ENCODE measurements at places on chromosomes 6 and 20.

GRCh38 chr20:38829296-38829875 is 23.9 kb downstream of the PPP1R16B start:
- DNase-seq = no peak

DNA sequence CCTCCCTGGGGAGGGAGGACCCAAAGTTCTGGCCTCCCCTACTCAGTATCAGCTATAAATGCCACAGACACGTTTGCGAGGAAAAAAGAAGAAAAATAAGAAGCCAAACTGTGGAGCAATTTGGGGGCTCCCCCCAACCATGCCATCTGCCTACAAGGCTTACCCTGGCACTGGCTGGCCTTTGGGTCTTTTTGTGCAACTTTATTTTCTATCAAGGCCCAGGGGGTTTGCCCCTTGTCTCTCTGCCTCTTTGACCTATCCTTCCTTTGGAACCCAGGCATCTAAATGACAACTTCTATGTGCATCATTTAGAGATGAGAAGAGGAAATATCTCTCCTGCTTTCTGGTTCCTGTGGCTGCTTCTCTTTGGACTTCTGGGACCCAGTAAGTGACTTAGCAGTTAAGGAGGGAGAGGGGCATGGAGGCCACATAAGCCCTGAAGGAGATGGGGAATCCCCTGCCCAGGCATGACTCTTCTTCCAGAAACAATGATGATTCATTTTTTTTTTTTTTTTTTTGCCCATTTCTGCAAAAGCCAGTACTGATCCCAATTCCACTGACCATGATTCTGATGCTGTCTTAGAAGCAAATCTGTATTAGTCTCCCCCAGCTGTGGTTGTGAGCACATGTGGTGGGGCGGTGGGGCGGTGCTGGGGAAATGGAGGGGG is at the start of gene MUC22:
TSS of gene MUC22 (plus strand) at position 82 of the 668 bp plus-strand sequence. CDS start at position 315, 233 bp downstream.
- no peak for DNase-seq

DNA sequence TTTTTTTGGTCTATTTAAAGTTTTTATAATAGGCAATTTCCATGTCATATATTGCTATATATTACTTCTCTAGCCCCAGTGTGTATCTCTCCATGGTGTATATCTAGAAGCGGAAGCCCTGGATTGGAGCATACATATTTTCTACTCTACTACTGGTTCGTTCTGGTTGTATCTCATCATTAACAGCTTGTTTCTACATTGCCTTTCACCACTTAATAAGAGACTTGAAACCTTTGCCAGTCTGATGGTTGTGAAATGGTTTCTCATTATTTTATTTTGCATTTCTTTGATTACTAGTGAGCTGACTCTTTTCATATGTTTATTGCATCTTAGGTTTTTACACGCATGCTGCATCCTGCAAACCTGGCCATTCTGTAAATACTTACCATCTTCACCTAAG is 3.6 kb downstream of the DSTN start:
- no peak for DNase-seq

DNA sequence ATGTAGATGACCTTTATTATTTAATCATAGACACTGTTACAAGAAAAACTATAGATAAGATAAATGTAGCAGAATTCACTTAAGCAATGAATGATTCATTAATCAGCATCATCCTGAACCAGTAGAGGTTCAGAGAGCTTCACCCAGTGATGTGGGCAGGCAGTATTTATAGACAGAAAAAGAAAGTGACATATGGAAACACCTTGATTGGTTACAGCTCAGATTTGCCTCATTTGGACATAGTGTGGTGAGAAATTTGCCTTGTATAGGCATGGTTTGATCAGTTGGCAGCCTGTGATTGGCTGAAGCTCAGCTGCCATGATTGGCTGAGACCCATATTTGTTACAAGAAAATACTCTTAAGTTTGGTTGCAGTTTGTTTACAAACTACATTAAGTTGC is 4.6 kb downstream of the C6orf58 start:
- DNase-seq = no peak

GRCh38 chr6:166660157-166660688 is 33.2 kb upstream of the RPS6KA2 start:
- DNase-seq = no peak

- no peak for DNase-seq
These were observed 130.0 kb downstream of the DLL1 start for GRCh38 chr6:170160628-170161611.

GRCh38 chr6:89251170-89251569 is 34.0 kb upstream of the GABRR1 start:
- DNase-seq = no peak

DNA sequence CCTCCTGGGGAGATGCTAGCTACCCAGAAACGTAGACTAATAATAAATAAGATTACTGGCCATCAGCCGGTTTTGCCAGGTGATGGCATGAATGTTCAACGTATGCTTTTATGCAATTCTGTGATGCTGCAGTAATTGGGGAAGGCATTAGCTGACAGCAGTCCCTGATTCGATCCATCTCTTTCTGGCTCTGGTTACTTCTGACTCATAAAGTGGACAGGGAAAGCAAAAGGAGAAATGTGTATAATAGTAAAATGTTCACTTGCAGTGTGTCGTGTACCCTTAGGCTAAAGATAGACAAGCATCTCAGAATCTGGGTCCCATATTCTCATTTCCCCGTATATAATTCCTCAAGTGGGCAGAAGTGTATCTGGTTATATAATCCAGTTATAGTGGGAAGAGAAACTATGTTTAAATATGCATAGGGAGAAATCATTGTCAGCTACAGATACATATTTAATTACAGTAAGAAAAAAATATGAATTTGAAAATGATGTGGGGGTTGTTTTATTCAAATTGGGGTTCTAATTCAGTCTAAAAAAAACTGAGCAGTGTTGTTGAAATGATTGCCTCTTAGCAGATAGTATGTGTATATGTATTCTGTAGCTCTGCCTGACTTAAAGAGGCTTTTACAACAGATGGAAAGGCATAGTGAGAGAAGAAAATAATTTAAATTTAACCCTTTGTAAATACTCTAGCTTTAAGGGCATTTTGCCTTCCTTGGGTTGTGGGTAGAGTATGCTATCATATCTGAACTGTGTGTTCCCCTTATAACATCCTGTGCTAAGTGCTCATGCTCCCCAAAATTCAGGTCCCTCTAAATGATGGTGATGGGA is 40.6 kb downstream of the DOK5 start:
- DNase-seq = no peak

DNA sequence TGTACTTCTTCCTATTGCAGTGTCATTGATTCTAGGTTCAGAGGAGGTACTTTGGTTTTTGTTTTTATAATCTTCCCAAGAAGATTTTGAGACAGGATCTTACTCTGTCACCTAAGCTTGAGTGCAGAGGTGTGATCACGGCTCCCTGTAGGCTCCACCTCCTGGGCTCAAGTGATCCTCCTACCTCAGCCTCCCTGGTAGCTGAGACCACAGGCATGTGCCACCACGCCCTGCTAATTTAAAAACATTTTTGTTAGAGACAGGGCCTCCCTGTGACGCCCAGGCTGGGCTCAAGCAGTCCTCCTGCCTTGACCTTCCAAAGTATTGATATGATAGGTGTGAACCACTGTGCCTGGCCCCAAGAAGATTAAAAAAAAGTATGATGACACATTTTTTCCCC is 3.4 kb upstream of the SLC17A5 start:
- DNase-seq = no peak

DNA sequence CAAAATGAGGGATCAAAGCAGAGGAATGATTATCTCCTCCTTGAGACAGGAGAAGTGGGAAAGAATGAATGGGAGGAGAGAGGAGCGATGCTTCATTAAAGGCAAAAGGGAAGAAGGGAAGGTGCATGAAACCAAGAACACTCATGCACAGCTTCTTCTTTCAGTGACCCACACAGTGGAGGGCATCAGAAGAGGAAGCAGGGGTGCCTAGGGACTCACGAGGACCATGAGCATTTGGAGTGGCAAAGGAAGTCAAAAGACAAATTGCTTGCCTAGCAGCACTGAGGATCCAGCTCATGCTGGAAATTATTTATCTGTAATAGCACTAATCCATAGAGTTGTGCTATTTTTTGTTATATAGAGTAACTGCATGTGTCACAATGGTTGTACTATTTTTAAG is 66.1 kb downstream of the SMLR1 start:
- no peak for DNase-seq

GRCh38 chr6:18997375-18997826 is 610.3 kb downstream of the RNF144B start:
- peak; percentile 68 for DNase-seq

DNA sequence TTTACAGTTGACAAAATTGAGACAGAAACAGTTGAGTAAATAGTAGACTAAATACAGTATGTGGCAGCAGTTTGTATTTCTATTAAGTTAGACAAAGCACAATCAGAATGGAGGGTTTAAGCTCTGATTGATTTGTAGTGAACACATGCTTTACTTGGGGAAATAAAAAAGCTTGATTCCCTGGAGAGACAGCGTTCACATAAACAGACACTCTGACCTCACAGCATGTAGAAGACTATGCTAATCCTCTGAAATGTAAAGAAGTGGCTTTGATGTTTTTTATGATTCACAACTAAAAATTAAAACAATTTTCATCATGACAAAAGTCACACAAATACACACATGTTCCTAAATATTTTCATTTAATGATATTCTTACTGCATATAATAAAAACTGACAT is 126.9 kb upstream of the FAM83B start:
- DNase-seq = no peak

- no peak for DNase-seq
These were observed 26.8 kb upstream of the MMP24 start for GRCh38 chr20:35199740-35200139.

DNA sequence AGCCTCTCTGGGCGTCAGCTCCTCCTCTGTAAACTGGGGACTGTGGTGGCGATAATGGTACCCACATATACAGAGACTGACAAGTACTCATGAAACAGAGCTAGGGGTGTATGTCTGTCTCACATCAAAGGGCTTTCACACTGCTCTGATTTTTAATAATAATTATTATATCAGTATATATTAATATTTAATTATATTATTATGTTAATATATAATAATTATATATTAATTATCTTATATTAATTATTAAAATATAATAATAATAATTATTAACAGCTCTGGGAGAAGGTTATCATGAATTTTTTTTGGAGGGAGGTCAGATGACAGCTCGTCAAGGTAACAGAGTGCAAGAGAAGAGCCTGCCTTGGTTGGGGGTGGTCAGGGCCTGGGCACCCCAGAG is 173.6 kb downstream of the NRN1 start:
- DNase-seq = no peak

- DNase-seq = no peak
These were observed 238.7 kb upstream of the SOX4 start for GRCh38 chr6:21354805-21355238.

DNA sequence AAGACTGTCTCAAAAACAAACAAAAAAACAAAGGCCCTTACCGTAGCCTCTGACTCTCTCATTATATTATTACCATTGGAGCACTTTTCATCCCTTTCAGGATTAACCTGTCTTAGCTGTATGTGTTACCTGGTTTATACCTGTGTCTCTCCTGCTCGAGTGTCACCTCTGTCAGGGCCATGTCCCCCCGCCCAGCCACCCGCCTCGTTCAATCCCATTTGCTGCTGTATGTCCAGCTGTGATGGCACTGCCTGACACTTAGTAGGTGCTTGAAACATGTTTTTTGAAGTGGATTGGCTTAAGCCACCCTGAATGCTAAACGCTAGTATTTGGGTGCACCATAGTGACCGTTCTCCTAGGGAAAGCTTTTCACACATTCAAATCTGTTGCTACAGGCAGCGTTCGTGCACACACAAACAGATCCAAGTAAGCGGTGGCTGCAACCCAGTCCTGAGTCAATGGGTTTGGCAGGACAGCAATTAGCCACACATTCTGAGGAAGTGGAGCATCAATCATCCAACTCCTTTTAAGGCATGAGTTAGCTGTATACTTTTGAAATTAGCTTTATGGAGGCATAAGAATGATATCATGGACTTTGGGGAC is 98.9 kb upstream of the ZNF217 start:
- DNase-seq = no peak

- no peak for DNase-seq
These were observed 239.2 kb downstream of the SYNDIG1 start for GRCh38 chr20:24708411-24709295.

DNA sequence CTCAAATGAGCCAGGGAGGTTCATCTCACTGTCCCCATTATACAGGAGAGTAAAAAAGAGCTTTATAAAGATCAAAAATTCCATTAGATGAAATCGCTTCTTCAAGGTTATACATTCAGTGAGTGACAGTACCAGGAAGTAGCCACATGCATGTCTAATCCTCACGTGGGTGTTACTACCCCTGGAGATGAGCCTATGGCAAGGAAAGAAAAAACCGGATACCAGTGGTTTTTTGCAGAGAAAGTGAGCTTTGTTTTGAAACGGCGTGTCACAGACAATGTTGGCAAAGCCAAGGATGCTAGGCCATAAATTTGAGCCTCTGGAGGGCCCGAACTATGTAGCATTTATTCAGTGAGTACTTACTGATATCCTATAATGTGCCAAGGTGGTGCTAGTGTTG is 215.0 kb upstream of the RIN2 start:
- no peak for DNase-seq

DNA sequence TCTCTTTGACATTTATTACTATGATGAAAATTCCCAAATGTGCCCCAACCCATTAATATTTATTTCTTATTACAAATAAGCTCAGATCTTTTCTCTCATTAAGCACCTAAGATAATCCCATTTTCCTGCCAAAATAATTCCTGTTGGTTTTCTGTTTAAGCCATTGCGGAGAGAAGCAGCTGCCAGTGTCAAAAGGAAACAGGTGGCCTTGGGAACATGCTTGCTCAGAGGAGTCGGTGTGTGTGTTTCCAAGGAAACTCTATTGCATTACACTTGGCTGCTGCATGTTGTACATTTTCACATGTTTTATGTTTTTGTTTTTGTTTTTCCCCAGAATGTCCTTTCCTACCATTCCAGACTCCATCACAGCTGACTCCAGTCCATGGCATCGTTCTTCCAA is 56.4 kb downstream of the CD24 start:
- DNase-seq = no peak

DNA sequence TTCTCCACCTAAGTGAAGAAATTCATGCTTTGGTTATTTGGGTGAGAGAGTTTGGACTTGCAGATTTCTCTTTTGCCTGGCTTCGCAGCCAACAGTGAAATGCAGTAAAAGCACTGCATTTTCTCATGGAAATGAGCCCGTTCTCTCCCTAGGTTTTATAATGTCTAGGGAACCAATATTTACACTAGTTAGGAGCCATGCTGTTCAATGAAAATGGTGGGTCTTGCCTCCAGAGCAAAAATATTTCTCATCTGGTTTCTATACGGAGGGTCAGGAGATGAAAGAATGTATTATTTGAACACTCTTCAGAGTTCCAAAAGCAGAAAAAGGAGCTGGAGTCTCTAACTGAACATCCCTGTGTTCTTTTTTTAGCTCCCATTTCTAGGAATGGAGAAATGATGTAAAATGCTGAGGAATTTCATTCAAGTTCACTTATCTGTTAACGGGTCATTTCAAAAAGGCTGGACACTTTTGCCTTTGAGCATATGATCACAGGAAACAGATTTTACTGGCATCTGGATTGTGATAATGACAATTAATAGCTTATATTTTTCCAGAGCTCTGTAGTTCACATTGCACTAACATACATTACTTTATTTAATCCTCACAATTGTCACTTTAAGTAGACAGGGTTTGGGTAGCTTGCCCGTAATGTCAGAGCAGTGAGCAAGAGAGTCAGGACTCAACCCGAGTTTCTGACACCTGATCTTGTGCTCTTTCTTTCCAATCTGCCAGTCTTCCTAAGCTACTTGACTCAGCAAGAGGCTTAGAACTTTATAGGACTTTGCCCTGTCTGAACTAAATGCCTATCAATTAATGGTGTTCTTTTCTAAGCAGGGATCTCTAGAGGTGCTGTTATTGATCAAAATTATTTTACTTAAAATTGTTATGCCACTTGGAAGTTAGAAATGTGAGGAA is 78.0 kb downstream of the PPP1R14C start:
- peak; percentile 51 for DNase-seq

All from OCI-M1 (cell line).